ENCODE measurements at places on chromosomes 13 and 19.

GRCh38 chr19:11580116-11580515 is 2.7 kb upstream of the ACP5 start:
- no peak for DNase-seq

- DNase-seq, result no peak
These were observed 29.6 kb upstream of the RCBTB2 start for GRCh38 chr13:48562296-48563066.

DNA sequence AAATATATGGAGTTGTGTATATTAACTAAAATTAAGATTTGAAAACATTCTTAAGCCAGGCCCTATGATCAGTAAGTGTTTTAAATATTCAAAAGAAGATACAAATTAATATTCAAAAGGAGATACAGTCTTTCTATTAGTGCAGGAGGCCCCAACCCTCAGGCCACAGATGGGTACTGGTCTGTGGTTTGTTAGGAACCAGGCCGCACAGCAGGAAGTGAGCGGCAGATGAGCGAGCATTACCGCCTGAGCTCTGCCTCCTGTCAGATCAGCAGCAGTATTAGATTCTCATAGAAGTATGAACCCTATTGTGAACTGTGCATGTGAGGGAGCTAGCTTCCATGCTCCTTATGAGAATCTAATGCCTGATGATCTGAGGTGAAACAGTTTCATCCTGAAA is 232.9 kb downstream of the FOXO1 start:
- DNase-seq, result no peak

- DNase-seq, result no peak
These were observed 33.1 kb downstream of the PCDH8 start for GRCh38 chr13:52815330-52815729.

GRCh38 chr13:102977471-102977870 is 88.7 kb downstream of the SLC10A2 start:
- no peak for DNase-seq

DNA sequence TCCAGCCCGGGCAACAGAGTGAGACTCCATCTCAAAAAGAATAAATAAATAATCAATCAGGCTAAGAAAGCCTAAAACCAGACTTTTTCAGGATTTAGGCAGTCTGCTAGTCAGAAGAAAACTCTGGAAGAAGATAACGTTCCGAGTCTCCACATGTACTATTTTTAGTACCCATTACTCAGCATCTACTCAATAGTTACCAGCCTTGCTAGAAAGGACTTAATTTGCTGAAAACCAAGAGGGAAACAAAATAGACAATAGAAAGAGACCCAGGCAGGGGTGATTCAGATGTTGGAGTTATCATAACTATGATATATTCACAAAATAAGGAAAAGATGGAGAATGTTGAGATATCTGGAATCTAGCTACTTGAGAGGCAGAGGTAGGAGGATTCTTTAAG is 3.6 kb upstream of the LIN7B start:
- DNase-seq, result no peak

DNA sequence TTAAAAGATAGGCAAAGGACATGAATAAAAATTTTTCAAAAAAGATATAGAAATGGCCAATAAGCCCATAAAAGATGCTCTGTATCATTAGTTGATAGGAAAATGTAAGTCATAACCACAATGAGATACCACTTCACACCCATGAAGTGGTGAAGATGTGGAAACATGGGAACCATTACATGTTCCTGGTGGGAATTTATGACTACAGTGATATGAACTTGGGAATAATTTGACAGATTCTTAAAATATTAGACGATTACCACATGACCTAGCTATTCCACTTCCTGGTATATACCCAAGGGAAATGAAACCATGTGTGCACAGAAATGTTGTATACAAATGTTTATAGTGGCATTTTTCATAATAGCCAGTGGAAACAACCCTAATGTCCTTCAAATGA is 232.2 kb downstream of the GGACT start:
- no peak for DNase-seq

DNA sequence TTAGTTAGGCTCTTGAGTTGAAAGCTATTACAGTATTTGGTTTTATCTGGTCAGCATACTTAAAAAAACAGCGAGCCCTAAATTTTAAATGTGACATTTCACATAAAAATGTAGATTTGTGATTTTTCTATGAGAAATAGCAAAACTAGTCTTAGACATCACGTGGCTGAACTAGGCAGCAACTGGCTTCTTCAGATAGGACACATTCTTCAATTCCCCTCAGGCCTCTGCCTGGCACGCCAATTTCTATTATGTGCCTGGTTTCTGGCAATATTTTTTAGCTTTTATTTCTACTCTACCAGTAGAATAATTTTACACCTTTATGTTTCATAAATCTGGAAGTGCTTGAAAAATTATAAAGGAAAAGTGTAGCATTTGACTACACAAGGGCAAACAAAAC is 433.7 kb downstream of the DIAPH3 start:
- no peak for DNase-seq

DNA sequence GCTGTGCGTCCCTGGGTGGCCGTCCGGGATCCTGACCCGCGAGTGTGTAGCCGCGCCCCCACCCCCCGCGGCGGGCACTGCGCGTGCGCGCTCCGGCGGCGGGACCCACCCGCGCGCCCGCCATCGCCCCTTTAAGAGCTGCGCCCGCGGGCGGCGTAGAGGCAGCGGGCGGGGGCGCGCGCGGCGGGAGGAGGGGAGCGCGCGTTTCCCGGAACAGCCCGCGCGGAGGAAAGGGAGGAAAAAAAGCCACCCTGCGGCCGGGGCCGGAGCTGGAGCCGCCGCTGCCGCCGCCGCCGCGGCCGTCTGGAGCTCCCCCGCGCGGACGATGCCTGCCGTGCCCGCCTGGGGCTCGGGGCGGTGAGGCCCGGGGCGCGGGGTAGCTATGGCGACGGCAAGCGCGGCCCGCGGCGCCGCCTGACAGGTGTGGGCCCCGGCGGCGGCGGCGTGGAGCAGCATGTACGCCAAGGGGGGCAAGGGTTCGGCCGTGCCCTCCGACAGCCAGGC is at the start of gene SSBP4:
Gene SSBP4 (plus strand): TSS at position 204 of the 504 bp plus-strand sequence. CDS start 251 bp downstream, at position 455.
- DNase-seq, result no peak

- DNase-seq, result no peak
These were observed 495 bp downstream of the DCLK1 start for GRCh38 chr13:36130552-36131221.

GRCh38 chr13:46797501-46798237 is 708 bp upstream of the ESD start:
- no peak for DNase-seq

- peak; percentile 97 for DNase-seq
These were observed 5.5 kb upstream of the MAMSTR start for GRCh38 chr19:48724796-48725753.

DNA sequence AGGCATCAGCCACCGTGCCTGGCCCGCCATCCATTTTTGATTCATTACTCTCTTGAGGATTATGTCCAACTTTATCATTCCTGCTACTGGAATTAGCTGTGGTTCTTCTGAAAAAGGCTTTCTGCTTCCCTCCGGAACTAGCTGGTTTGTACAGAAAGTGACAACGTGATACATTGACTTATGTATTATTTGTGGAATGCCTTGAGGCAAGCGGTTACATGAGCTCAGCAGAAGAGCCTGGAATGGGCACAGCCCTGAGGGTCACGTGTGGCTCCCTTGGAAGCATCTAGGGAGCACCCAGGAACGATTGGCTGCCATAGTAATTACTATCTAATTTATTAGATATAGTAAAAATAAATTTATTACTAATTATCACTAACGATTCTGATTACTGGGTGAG is 14.4 kb upstream of the RETN start:
- DNase-seq, result no peak

DNA sequence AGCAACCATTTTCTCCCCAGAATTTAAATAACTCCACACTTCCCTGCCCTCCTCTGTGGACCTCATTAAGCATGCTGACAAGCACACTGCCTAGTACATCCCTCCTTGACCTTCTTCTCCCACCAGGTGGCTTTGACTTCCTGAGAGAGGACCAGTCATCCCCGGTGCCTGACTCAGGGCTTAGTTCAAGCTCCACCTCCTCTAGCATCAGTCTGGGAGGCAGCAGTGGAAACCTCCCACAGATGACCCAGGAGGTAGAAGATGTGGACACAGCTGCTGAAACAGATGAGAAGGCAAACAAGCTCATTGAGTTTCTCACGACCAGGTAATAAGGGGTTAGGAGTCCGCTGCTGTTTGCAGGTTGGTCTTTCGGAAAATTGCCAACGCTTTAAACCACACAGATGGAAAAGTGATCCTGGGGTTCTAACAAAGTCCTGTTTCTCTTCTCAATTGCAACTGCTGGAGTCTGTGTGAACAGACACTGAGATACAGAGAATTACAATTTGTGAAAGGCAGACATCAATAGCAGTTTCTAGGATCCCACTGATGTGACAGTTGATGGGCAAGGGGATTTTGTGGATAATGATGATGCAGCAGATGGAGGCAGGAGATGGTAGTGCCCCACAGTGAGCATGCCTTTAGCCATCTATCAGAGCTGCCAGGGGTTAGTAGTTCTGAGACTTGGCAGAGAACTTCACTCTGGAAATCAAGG is 86.7 kb downstream of the ZAR1L start:
- peak; percentile 19 for DNase-seq

GRCh38 chr19:5396096-5396939 is 55.7 kb upstream of the PTPRS start:
- DNase-seq, result no peak

GRCh38 chr13:97142452-97142851 is 79.7 kb upstream of the MBNL2 start:
- DNase-seq, result no peak

- no peak for DNase-seq
These were observed 25.2 kb downstream of the SPATA13 start for GRCh38 chr13:24185591-24186232.

DNA sequence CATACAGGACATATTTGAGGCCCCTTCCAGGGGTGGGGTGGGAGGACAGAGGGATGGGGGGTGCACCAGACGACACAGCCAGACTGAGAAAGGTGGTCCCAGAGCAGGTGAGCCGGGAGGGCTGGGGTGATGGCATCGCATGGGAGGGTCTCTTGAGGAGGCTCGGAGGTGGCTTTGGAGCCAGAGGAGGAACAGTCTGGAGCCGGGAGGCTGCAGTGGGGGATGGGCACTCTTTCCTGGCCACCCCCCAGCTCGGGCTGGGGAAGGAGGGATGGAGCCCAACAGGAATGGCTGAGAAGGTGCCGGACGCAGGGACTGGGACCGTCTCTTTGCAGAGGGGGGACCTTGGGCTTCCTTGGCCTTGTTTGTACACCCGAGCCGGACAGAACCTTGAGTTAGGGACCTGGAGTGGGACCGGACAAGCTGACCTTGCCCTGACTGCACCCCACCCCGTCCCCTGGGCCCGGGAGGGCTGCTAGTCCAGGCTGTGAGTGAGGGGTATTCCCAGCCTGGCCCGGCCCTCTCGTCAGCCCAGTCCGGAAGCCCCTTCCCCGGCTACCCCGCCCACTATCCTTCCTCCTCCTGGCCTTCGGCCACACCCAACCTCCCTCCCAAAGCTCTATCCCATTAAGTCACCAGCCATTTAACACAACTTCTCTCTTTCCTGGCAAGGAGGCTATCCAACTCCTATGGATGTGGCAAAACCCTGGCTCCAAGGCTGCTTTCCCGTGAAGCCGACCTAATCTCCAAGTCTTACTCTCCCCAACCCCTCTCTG is 816 bp upstream of the TBXA2R start:
- DNase-seq, result peak; percentile 63

GRCh38 chr19:39671739-39672363 is 16.1 kb downstream of the LGALS16 start:
- DNase-seq, result peak; percentile 47

GRCh38 chr13:98171900-98172589 is 5.0 kb downstream of the RNF113B start:
- no peak for DNase-seq

- no peak for DNase-seq
These were observed 8.2 kb downstream of the SPPL2B start for GRCh38 chr19:2336528-2337328.

DNA sequence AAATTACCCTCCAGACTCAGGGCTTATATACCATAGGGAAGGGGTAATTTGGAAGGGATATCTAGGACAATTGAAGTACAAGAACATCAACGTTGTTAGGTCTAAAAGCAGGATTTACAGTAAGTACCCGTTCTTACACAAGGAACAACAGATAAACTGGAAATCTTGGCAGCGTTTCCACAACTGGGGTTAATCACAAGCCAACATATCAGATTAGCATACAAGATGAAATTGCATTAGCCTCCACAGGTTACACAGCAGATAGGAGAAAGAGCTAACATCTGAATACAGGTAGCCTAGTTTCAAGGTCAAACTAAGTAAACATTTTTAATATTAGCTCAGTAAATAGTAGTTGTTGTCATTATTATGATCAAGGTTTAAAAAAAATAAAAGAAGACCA is 1214.0 kb upstream of the PCDH20 start:
- DNase-seq, result no peak

GRCh38 chr19:33410915-33411401 is 37.4 kb downstream of the CEBPG start:
- no peak for DNase-seq

GRCh38 chr13:42041684-42042035 is 6.8 kb upstream of the DGKH start:
- no peak for DNase-seq

GRCh38 chr13:24822640-24823039 is 58.7 kb downstream of the RNF17 start:
- no peak for DNase-seq

DNA sequence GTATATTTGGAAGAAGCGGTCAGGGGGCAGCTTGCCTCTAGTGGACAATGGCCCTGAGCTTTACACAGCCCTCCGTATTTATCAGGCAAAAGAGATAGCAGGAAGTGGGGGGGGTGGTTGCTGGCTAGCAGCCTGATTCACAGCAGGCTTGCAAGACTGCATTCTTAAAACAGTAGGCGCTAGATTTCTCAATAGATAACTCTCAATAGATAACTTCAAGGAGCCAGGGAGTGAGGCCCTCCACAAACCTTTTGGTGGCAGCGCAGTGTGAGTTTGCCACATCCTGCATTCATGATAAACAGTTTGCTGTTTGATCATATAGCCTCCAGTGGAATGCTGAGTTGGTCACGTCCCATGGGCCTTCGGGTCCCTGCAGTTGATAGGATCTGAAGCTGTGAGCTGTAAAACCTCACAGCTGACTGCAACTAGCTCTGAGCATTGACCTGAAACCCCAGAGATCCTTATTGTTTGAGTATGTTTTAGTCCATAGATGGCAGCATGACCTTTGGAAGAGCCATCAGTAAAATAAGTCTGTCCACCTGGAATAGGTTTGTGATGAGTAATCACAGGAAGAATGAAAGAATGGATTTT is 12.2 kb downstream of the FPR3 start:
- no peak for DNase-seq

GRCh38 chr13:103638706-103639105 is 572.5 kb upstream of the SLC10A2 start:
- no peak for DNase-seq

DNA sequence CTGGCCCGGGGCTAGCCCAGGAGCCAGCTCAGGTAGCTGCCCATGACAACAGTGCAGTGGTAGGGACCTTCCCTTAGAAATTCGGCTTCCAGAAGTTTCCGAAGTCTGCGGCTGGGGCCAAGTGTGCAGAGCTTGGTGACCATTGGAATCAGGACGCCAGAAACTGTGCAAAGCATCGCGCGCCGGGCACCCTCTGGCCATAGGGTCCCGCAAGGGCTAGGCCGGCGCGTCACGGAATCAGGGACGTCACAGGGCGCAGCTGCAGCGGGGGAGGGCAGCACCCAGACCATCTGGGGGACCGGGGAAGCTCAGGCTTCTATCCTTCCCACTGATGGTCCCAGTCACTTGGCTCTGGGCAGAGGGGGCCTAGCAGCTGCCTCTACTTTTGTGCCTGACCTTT is 219.1 kb downstream of the MTUS2 start:
- no peak for DNase-seq

- no peak for DNase-seq
These were observed 35.2 kb downstream of the CACNG6 start for GRCh38 chr19:54026656-54027055.
